ENCODE measurements at places on chromosomes 1 and 21. TPM values are rescaled to one million over a fixed set of nuclear protein-coding genes. Genes with fewer than 3 reads are reported as not detected.

Gene NBPF20
- 3.3 TPM for total RNA-seq

Gene RASSF5
- total RNA-seq: 4.9 TPM

Gene AK4
- total RNA-seq: 112 TPM

Gene COA6
- total RNA-seq: 33.9 TPM

- no peak for DNase-seq
Observed at GRCh38 chr1:31501505-31501904, 74.8 kb upstream of the TINAGL1 start.

DNA sequence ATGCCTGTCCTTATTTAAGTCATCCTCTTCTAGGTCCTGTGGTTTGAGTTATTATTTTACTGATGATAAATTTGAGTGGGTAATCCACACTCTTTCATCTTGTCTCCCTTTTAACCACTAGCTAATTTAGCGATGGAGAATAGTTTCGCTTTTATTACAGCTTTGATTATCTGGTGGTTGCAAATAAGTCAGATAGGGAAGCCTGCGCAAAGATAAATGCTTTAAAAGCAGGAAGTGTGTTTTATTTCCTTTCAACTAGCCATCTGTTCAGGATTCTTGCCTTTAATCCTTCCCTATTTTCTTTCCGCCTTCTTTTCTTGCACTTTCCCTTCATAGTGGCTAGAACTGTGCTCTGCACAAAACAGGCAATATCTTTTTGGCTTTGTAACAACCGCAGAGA, 129.0 kb downstream of the TGFB2 start:
- DNase-seq: no peak

GRCh38 chr1:197399755-197400521, 131.9 kb downstream of the CRB1 start:
- no peak for DNase-seq

DNA sequence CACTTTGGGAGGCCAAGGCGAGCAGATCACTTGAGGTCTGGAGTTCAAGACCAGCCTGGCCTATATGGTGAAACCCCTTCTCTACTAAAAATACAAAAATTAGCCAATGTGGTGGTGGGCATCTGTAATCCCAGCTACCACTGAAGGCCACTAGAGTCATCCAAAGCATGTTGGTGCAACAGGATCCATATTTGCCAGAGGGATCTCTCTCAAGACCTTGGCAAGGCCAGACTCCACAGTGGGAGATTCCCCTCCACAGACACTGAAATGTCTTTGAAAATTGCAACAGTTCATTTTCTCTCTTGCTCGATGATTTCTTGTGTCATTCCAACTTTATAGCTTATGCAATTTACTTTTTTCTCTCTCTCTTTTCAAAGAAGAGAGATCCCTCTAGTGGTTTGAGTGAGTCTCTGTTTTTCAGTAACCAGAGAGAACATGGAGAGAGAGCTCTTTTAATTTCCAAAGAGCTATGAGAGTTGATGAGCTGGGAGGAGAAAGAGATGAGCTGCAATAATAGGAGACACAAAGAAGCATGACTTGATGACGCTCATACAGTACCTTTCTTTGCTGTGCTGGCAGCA, 176.8 kb upstream of the USP25 start:
- no peak for DNase-seq

DNA sequence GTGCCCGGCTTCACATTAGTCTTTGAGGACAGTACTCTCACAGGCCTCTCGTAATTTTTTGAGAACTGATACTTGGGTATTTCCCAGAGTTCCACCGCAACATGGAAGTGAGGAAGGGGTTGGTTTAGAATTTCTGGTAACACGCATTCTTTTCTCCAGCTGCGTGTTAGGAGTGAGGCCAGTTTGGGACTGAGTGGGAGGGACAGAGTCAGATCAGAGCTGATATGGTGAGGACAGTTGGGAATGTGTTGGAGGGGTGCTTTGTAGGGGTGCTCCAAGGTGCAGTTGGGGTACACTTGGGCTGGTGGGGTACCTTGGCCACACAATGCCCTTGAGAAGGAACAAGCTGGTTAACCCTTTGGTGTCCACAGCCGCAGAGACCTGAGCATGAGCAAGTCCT, 6.7 kb downstream of the FBXO6 start:
- no peak for DNase-seq

DNA sequence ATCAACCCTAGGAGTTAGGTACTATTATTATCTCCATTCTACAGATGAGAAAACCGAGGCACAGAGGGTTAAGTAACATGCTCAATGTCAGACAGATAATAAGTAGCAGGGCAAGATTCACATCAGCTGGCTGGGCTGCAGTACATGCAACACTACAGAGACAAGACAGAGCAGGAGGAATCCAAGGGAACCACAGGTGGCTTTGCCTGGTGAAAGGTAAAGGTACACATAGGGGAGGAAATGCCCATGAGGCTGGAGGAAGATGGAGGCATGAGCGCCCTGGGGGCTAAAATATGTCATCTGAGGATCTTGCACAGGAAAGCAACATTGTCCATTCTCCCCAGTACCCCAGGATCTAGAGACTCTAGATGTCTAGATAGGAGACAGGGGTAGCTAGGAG, 8.4 kb downstream of the ZBTB21 start:
- DNase-seq: no peak

DNA sequence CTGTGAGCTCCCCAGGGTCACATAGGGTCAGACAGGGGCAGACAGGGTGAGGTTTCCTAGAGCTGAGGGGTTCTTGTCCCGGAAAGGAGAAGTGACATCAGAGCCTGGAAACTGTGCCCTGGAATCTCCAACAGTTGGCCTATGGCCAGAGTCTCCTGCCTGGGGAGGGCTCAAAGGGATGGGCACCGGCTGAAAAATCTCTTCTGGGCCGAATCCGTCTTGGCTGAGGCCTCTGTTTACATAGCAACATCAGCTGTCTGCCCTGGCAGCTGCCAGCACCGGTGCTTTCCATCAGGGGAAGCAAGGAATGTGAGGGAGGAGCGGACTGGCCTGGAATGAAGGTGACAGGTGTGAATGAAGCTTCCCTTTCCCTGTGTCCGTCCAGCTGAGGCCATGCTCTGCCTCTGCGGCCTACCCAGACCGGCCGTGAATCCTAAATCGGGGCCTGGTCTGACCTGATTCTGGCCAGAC, 30.7 kb downstream of the VASH2 start:
- DNase-seq: peak; percentile 24
